ENCODE measurements at places on chromosomes 4 and X.
A peak's percentile ranks its signal among the peaks of the same experiment; 100 is the strongest.

GRCh38 chr4:121514443-121514842 lies 133.6 kb upstream of the QRFPR start:
- DNase-seq, result no peak

- DNase-seq, result no peak
These were observed 1634.3 kb upstream of the ADGRL3 start for GRCh38 chr4:59565836-59566235.

GRCh38 chrX:70439016-70439415 lies 5.6 kb upstream of the DLG3 start:
- DNase-seq, result peak; percentile 39

DNA sequence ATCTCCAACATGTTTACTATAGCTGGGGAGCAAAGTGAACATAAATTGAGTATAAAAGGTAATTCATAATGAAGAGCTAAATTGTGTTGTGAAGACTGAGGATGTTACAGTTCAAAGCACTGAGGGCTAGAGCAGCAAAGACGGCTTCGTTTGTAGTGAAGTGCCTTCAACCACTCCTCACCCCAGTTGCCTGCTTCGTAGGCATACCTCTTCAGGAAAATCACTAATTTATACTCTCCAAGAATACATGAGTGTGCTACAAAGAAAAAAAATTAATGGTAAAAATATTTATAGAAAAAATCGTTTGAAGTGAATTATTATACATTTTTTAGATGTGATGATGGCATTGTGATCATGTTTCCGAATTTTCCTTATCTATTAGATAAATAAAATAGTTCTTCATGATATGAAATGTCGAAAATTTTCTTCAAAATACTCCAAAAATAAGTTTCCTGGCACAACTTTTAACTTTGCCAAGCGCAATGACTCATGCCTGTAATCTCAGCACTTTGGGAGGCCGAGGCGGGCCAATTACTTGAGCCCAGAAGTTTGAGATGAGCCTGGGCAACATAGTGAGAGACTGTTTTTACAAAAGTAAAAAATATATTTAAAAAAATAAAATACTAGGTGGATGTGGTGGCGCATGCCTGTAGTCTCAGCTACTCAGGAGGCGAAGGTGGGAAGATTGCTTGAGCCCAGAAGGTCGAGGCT lies 41.6 kb downstream of the ZFP42 start:
- no peak for DNase-seq

- no peak for DNase-seq
These were observed 39.3 kb upstream of the RPL34 start for GRCh38 chr4:108581083-108581482.

DNA sequence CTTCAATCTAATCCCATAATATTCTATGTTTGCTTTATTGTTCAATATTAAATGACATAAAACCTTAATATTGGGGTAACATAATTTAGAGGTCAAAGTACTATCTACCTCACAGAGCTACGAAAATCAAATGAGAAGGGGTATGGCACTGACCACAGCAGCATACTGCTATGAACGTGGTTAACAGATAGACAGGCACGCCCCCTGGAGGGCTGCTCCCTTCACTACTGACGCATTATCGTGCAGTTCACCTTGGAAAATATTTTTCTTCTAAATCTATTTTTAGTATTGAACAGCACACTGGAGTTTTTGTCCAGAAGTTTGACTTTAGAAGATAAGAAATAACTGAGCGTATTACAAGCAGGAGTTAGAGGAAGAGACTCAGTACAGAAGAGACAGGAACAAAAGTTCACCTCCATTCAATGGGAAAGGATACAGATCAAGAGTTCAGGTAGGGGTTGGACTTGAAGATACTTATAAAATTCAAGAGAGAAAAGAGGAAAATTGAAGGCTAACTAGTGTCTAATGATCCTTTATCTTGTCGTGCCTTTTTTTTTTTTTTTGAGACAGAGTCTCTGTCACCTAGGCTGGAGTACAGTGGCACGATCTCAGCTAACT lies 22.7 kb downstream of the MAP9 start:
- DNase-seq, result peak; percentile 15

- DNase-seq, result no peak
These were observed 21.1 kb downstream of the PIGG start for GRCh38 chr4:519885-520682.

DNA sequence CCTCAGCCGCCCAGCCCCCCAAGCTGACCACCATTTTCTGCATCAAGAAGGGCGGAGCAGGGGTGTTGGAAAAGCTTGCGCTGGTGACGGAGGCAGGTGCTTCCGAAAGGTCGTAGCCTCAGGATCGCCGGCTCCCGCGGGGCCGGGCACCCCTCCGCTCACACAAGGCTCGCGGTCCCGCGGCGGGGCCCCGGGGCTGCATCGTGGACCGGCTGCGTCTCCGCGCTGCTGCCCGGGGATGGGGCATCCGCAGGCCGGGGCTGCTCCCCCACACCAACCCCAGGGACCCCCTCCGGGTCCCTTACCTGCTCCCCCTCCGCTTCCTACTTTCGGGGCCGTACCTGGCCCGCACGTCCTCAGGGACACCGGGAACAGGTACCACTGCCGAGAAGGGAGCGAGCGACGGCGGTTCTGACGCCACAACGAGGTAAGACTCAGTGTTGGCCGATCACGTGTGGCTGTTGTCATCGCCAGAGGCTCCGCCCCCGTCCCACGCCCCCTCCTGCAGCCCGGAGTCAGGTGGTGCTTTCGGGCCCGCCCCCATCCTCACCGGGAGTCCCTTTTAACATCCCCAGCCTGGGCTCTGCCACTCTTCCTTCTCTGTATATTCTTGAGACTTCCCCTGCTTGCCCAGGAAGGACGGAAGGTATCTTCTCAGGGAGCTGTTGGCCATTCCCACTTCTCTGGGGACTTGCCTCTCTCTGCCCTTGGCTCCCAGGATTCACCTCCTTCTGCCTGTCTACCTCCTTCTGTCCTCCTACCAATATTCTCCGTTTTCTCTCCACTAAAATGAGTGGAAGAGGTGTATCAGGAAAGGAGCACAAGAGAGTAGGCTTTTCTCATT lies at the start of gene BEX2:
Gene BEX2 (minus strand): TSS at position 436 of the 844 bp plus-strand sequence. CDS start 1,014 bp downstream, outside the sequence.
- peak; percentile 77 for DNase-seq

All from CD4-positive, alpha-beta T cell treated with Interleukin-2 at 100 ng/mL for 4 hours (primary cell).